Neuronal stem cell (in vitro differentiated cells): ENCODE measurements at places on chromosomes 11 and 22.

DNA sequence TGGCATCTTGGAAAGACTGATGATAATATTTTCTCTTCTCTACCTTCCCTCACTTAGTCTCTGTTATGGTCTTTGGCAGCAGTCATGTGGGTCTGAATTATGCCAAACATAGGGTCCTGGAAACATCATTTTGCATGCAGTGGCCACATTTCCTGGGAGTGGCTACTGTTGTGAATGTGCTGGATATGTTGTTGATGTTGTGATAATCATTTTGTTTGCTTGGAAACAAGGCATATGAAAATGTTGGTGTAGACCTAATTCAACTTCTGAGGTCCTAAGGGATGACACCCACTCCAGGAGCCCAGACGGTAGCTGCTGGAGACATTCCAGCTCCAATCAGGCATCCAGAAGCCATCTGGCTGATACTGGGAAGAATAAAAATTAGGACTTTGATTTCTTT lies 109.7 kb downstream of the DCDC1 start:
- DNase-seq, result no peak

GRCh38 chr11:70661761-70662501 lies 263.6 kb downstream of the CTTN start:
- DNase-seq, result peak; percentile 43

GRCh38 chr11:118247041-118247440 lies 5.1 kb downstream of the MPZL3 start:
- DNase-seq, result no peak

DNA sequence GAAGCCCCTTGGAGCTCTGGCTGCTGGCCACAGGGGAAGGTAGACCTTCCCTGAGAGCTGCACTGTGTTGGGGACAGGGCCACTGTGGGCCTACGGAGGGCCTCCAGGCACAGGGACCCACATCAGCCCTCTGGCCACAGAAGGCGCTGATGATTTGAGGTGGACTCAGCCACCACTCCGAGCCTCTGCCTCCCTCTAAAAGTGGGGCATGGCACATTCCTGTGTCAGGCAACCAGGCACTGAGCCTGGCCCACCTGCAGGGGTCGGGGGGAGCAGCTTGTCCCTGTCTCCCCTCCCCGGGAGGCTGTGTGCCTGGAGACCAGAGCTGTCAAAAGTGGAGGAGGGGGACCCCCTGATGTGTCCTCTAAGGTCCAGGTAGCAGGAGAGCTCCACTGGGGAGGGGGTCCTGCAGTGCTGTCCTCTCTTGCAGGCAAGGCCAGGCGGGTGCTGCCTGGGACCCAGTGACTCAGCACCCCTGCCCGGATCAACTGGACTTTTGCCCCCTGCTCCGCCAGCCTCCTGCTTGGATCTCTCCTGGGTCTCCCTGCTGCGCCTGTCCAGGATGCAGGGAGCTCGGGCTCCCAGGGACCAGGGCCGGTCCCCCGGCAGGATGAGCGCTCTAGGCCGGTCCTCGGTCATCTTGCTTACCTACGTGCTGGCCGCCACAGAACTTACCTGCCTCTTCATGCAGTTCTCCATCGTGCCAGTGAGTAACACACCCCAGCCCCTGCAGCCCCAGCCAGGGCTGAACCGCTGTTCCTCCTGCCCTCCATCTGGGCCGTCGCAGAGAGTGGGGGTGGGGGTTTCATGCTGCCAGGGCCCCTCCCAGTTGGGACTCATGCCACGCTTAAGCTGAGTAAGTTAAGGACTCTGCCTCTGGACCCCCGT lies 17.5 kb upstream of the CDKN1C start:
- DNase-seq, result no peak

- no peak for DNase-seq
Observed at GRCh38 chr11:29019960-29020683, 911.9 kb downstream of the METTL15 start.
